ENCODE measurements at places on chromosomes 12 and 14.

- DNase-seq = no peak
Measured at GRCh38 chr14:31592631-31593030, 31.4 kb downstream of the NUBPL start.

DNA sequence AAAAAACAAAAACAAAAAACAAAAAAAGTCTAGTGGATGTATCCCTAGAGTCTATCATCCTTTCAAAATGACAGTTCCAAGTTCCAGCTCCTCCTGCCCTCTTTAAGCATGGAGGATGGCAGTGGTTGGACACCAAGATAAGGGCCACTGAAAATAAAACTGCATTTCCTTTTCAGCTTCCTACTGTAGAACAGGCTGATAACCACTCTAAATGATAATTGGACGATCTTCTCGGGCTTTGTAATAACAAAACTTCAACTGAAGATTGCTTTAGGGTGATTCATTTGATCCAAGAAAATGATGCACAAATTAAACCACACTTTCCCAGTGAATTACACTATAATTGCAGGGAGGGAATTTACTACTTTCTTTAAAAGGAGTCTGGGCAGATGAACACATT lies 42.2 kb upstream of the CRACR2A start:
- DNase-seq = no peak

DNA sequence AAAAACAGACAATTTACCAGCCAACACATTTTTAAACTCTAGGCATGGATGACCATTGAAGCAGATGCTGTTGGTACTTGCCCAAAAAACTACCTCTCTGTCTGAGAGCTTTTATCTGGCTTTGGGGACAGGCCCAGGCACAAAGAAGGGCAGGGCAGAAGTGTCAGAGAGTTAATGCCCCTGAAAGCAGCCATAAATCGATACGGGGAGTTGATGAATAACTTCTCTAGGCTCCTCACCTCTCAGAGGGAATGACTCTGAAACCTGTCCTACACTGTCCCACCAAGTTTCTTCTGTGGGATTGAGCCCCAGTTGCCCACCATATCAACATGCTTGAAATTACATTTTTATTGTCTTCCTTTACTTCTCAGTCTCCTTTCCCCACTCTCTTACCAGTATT lies 113.0 kb upstream of the DAAM1 start:
- DNase-seq = no peak

DNA sequence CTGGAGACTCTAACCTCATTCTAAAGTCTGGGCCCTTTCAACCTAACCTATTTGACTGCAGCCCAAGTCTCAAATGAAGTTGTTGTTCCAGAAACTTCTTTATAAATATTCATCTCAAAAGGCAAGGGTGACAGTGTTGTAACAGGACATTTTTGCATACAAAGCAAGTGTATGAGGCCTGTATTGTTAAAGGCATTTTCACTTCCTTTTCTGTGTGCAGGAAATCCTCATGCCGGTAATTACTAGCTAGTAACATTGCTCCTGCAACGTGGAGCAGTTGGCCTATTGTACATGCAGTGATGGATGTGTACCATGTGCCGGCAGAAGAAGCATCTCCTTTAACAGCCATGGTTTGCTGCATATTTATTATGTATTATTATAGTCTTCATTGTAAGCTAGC lies 156.5 kb upstream of the RMST start:
- no peak for DNase-seq

DNA sequence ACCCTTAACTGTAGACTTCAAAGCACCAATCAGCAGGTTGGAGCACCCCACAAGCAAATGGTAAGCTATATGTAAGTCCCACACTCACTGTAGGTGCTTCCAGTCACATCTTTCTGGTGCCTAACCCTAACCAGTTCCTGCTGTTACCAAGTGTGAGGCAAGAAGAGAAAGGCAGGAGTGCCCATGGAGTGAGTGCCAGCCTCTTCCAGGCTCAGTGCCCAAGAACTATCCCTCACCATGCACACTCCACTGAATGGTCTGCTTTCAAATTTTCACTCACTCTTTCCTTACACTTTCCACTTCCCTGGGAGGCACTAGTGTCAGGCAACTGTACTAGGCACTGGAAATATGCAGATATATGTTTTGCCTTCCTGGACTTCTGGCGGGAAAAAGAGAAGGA lies 62.2 kb upstream of the ZDHHC17 start:
- no peak for DNase-seq

- peak; percentile 36 for DNase-seq
Measured at GRCh38 chr14:79783041-79783440, 428.3 kb downstream of the DIO2 start.

GRCh38 chr12:72509891-72510290 lies 237.7 kb downstream of the TRHDE start:
- no peak for DNase-seq

- DNase-seq = peak; percentile 88
Measured at GRCh38 chr14:96104469-96105057, 65.4 kb downstream of the C14orf132 start.

DNA sequence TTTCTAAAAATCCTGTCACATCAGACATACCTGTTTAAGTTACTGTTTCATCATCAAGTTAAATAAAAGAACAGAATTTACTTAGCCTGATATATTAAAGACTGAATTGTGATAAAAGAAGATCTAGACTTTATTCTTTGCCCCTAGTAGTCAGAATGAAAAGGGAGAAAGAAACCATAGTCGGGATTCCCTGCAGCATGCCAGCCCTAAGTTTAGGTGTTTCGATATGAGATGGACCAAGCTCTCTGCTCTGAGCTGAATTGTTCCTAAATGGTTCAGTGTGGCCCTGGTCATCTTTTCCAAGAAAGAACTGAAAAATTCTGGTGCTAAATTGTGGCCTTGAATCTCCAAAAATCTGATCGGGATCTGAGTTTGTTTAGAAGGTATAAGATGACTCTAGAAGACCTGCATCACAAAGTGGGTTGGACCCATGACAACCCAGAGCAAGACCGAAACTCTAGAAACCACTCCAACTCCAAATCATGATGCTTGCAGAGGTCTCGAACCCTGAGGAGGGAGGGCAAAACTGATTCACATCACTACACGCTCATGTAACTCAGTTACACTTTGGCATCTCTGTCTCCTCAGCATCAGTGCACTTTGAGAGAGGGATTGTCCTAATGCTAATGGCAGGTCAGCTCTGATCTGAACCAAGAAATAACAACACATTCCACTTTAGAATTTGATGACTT lies 15.7 kb downstream of the PTGER2 start:
- no peak for DNase-seq

DNA sequence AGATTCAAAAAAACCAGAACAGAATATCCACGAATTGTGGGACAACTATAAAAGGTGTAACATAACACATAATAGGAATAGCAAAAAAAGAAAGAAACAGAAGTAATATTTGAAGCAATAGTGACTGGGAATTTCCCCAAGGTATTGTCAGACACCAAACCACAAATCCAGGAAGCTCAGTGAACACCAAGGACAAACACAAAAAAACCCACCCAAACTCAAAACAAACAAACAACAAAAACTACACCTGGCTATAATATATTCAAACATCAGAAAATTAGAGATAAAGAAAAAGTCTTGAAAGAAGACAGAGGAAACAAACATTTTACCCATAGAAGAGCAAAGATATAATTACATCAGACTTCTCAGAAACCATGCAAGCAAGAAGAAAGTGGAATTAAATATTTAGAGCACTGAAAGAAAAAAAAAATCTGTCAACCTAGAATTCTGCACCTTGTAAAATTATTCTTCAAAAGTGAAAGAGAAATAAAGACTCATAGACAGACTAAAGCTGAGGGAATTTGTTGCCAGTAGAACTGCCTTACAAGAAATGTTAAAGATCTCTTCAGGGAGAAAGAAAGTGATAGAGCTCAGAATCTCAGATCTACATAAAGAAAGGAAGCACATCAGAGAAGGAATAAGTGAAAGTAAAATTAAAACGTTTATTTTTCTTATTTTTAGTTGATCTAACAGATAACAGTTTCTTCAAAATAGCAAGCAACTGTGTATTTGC lies 12.1 kb upstream of the HMGA2 start:
- DNase-seq = no peak

- DNase-seq = peak; percentile 16
Measured at GRCh38 chr12:95495433-95495832, 21.5 kb downstream of the METAP2 start.

DNA sequence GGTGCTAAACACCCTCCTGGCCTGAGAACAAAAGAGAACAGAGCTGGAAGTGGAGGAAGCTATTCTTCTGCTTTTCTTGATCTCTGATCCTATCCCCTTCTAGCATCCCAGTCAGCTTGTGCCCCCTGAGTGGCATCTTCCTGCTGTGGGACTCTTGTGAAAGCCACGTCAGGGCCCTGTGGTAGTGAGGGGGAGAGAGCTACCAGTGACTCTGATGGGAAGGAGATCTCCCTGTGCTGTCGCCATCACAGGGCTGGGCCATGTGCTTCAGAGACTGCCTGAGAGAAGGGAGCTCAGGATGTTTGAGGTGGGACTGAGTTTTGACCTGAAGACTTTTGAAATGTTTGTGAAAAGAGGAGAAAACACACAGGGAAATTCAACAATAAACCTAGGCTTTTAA lies 107.6 kb upstream of the FUT8 start:
- no peak for DNase-seq

GRCh38 chr14:102899516-102899900 lies 23.0 kb upstream of the AMN start:
- no peak for DNase-seq

DNA sequence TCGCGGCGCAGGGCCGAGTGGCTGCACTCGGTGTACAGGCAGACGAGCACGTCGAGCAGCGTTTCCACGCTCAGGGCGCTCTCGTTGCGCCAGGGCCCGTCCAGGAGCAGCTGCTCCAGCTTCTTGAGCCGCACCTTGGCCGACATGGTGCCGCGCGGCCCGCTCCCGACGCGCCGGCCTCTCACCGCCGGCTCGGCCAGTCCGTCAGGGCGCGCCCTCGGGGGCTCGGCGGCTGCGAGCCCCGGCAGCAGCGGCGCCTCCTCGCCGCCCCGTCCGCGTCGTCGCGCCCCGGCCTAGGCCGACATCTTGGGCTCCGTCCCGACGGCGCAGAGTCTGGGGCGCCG lies 349 bp downstream of the CDC42BPB start:
- peak; percentile 64 for DNase-seq

- DNase-seq = no peak
Measured at GRCh38 chr12:71430756-71431155, 8.8 kb upstream of the LGR5 start.

DNA sequence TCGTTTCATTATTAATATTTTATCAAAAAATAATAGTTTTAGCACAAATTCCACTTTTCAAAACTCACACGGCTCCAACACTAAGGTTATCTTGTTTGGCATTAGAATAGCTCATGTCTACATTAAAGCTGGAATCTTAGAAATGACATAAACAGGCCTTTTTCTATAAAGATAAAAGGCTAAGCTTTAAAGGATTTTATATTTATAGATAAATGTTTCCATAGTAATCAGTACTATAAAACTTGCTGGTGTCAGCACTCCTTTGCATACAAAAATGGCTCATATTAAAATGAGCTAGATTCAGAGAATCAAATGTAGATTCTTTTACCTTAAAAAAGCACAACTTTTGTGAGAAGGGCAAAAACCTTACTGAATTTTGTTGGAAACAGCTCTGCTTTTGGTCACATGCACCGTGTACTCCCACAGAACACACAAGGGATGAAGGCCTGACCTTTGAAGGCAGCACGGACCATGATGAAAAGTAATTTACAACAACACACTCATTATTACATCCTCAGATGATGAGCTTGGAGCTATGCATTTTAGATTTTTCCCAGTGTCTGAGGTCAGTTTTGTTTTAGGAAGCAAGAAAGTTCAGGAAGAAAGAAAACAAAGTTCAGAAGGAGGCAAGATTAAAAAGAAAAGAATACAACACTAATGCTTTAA lies 202.8 kb downstream of the BCAT1 start:
- no peak for DNase-seq

- no peak for DNase-seq
Measured at GRCh38 chr12:23049180-23049579, 424.2 kb downstream of the ETNK1 start.

DNA sequence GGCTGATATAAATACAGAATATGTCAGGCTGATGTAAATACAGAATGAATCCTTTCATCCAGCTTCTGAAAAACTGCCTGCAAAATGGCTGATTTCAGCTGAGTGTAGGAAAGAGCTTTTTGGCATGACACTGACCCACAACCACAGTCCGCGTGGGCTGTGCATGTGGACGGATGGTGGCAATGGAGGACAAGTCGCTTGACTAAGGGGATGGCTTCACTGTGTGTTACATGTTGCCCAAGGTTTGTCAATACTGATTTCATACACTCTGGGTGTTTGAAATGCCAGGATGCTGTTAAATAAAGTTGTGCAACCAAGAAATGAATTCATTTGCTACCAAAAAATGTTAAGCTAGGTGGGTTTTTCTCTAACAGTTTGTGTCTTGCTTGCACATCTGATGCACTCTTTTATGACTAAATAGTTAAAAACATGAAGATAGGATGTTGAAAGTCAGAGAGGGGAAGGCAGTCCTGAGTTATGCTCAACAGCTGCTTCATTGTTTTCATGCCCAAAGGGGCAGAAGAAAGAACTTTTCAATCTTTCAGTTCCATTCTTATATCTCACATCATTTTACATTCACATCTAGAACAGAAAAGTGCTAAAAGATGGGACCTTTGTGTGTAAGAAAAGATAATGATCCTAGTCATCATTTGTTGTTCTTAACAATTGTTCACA lies 36.5 kb upstream of the OVCH1 start:
- no peak for DNase-seq

- DNase-seq = no peak
Measured at GRCh38 chr12:108641446-108642268, 8.0 kb upstream of the SELPLG start.

DNA sequence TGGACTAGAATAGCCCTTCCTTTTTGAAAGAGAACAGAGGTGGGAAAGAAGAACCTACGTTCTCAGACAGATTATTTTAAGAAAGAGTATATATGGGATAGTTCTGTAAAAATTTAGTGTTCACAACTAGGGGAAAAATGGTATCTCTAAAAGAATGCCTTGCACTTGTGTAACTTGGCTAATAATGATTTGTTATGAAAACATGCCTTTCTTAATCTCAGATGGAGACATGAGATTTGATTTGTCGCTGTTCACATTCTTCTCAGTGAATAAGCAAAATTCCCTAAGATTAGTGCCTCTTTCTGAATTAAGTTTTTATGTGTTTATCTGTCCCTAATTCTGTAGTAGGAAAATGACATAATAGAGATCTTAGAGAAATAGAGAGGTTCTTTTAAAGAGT lies 100.8 kb downstream of the USP15 start:
- DNase-seq = no peak

DNA sequence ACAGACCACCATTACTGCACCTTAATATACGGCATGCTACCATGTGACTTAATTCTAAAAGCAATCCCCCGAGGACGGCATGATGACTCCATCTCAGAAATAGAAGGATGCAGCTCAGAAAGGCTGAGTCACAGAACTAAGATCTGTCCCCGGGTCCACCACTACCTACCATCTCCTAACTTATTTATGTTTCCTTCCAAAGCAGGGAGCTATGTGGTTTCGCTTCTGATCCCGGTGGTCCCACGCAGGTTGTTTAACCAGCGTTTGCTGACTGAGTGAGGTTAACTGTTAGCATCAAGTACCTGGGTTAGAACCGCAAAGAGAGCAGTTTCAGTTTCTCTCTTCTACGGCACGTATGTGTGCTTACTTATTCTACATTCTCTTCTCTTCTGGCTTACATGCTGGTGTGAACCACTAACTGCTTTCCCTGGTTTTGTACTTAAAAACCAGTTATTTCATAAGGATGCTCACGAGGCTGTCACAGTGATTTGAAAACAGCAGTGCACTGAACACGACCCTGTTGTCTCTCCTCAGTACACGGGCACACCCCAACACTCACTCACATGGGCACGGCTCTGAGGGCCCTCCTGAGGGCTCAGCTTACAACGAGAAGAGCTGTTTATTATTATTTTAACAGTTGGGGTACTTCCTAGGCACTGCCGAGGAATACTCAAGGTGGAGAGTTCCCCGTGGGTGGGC lies 66.7 kb downstream of the CCDC88C start:
- DNase-seq = peak; percentile 76

Measured in stomach (tissue), 19 donors.